ENCODE measurements at places on chromosomes 5 and 9. TPM values are rescaled to one million over a fixed set of nuclear protein-coding genes. Genes with fewer than 3 reads are reported as not detected.

PPP1R2B gene
- not detected for total RNA-seq

DNA sequence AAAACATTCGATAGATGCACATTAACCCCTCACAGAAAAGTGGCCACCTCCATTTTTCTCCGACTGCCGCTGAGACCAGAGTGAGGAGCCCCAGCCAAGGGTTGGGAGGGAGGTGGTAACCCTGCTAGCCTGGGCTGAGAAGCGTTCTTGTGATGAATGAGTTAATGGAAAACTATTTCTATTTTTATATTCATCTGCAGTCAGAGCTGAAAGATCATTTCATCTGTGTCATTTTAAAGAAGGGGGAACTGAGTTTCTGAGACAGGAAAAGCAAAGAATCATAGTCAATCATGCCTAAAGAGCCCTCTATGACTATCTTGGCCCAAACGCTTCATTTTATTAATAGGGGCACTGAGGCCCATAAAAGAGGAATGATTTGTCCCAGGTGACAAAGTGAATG lies 229.5 kb downstream of the PAPPA start:
- no peaks in the 10 kb centered on the region for H3K36me3 ChIP-seq
- DNase-seq: no peak
- H3K4me3 ChIP-seq: no peak overlapping the region
- H3K27me3 ChIP-seq: no peaks in the 10 kb centered on the region
- no peaks in the 10 kb centered on the region for H3K4me1 ChIP-seq
- H3K27ac ChIP-seq: no peak overlapping the region

DNA sequence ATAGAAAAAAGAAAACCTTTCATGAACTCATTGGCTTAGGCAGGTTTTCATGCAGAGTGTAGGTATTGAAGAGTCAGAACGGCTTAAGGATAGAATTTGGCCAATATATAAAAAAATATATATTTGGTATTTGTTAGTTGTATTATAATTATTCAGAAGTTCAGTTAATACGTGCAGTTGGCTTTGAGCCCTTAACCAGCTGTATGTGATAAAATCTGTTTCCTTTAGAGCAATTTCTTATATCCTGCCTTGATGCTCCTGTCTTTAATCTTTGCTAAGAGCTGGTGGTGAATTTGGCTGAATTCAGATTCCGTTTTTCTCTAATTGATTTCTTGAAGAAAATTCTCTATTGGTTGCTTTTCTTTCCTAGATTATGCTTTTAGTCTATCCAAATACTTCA lies 3.7 kb downstream of the ANXA1 start:
- no peak for DNase-seq
- no peak overlapping the region for H3K4me3 ChIP-seq
- H3K27ac ChIP-seq: no peak overlapping the region
- H3K27me3 ChIP-seq: no peaks in the 10 kb centered on the region

DNA sequence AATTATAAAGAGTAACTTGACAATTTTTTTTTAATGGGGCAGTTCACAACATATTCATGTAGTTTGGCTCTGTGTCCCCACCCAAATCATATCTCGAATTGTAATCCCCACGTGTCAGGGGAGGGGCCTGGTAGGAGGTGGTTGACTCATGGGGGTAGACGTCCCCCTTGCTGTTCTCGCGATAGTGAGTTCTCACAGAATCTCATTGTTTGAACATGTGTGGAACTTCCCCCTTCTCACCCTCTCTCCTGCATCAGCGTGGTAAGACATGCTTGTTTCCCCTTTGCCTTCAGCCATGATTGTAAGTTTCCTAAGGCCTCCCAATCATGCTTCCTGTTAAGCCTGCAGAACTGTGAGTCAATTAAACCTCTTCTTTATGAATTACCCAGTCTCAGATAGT lies 40.7 kb downstream of the FBXW11 start:
- no peaks in the 10 kb centered on the region for H3K36me3 ChIP-seq
- H3K4me3 ChIP-seq: no peak overlapping the region
- DNase-seq: no peak
- no peak overlapping the region for H3K27ac ChIP-seq
- H3K27me3 ChIP-seq: no peaks in the 10 kb centered on the region

GPR150 gene
- 0.13 TPM for total RNA-seq

SPINK5 gene
- total RNA-seq: 0.44 TPM

GRCh38 chr5:173497685-173498084 lies 118.8 kb downstream of the BOD1 start:
- no peaks in the 10 kb centered on the region for H3K27me3 ChIP-seq
- peaks cover 6% of the 10 kb centered on the region for H3K4me1 ChIP-seq
- no peak overlapping the region for H3K4me3 ChIP-seq
- no peak for DNase-seq
- no peak overlapping the region for H3K27ac ChIP-seq
- H3K36me3 ChIP-seq: no peaks in the 10 kb centered on the region

GRCh38 chr5:60710362-60710761 lies 10.4 kb upstream of the DEPDC1B start:
- H3K4me3 ChIP-seq: no peak overlapping the region
- H3K27ac ChIP-seq: no peak overlapping the region
- H3K4me1 ChIP-seq: no peaks in the 10 kb centered on the region
- no peaks in the 10 kb centered on the region for H3K36me3 ChIP-seq
- no peaks in the 10 kb centered on the region for H3K27me3 ChIP-seq

RASGRF2 gene
- 6.3 TPM for total RNA-seq

DNA sequence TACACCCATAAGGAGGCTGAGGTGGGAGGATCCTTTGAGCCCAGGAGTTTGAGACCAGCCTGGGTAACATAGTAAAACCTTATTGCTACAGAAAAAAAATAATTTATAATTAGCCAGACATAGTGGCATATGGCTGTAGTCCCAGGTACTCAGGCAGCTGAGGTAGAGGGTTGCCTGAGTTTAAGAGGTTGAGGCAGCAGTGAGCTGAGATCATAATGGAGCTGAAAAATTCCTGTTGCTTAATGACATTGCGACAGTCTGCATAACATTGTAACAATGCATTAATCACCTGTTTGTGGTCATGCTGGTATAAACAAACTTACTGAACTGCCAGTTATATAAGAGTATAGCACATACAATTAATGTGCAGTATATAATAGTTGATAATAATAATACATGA lies 214.2 kb downstream of the TRIM32 start:
- H3K4me1 ChIP-seq: no peaks in the 10 kb centered on the region
- no peak for DNase-seq
- no peak overlapping the region for H3K27ac ChIP-seq
- no peaks in the 10 kb centered on the region for H3K27me3 ChIP-seq
- no peaks in the 10 kb centered on the region for H3K36me3 ChIP-seq
- H3K4me3 ChIP-seq: no peak overlapping the region

SPATA6L gene
- 2.1 TPM for total RNA-seq

DNA sequence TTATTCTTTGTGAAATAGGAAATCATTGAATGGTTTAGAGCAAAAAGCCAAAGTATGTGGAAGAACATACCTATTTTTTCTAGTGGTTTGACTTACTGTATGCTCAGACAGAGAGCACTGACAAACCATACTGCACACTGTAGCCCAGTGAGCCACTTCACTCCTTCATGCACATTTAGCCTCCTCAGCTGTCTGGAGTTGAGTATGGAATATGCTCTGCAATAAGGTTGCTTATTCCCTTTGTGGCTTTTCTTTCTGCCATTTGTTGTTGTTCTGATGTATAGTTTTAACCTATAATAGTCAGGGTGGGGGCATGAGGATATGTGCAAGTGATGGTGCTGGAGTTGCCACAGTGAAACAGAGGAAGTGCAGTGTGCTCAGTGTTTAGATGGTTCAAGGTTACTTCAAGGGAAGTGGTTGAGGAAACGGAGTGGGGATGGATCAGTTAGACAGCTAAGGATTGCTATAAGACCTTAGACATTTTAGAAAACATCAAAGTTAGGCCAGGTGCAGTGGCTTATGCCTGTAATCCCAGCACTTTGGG lies 100.7 kb downstream of the CDC42SE2 start:
- H3K4me1 ChIP-seq: no peaks in the 10 kb centered on the region
- H3K27ac ChIP-seq: no peak overlapping the region
- H3K4me3 ChIP-seq: no peak overlapping the region
- H3K36me3 ChIP-seq: peaks cover 5% of the 10 kb centered on the region
- no peak for DNase-seq
- H3K27me3 ChIP-seq: no peaks in the 10 kb centered on the region

MIER3 gene
- total RNA-seq: 10.6 TPM

DNA sequence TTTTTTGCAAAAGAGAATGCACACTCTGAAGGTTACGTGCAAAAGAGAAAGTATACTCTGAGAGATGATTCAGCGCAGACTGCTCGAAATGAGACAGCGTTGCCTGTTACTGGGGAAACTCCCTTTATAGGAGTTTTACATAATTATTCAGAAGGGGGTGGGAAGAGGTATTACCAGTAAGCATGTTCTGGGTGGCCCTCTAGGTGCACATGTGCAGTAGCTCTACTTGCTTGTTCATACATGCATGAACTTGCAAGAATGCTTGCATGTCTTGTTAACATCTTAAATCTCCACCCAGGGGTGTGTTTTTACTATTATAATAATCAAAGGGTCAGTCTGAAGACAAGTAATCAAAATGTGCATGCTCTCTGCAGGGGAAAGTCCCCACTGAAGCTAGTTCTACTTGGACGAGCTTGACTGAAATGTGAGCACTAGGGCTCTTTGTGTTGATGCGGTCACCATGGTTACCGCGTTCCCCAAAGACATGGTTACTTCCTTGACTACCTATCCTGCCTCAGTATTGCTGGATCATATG lies 75.5 kb downstream of the SGCD start:
- DNase-seq: no peak
- H3K4me1 ChIP-seq: peaks cover 6% of the 10 kb centered on the region
- H3K4me3 ChIP-seq: no peak overlapping the region
- H3K36me3 ChIP-seq: no peaks in the 10 kb centered on the region

DNA sequence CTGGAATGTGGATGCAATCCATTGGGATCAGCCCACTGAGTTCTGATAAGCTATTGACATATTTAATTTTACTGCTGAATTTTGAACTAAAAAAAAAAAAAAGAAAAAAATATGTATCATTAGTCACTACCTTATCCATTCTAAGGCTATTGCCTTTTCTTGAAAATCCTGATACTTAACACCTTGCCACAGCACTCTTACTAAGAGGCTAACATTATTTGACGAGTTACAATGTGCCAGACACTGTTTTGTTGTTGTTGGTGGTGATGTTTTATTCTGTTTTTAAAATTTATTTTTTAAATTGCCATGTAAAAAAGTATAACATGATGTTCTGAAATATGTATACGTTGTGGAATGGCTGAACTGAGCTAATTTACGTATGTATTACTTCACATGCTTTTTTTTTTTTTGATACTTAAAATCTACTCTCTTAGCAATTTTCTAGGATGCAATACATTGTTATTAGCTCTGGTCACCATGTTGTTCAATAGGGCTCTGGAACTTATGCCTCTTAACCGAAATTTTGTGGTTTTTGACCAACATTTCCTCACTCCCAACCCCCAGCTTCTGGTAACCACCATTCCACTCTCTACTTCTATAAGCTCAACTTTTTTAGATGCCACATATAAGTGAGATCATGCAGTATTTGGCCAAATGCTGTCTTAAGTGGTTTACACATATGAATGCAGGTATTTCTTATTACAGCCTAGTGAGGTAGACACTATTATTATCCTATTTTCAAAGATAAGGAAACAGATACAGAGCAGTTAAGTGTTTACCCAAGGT lies 134.8 kb upstream of the PCA3 start:
- no peak for DNase-seq
- no peak overlapping the region for H3K4me3 ChIP-seq
- H3K27ac ChIP-seq: no peak overlapping the region
- no peaks in the 10 kb centered on the region for H3K4me1 ChIP-seq
- no peaks in the 10 kb centered on the region for H3K36me3 ChIP-seq

- DNase-seq: no peak
- no peaks in the 10 kb centered on the region for H3K36me3 ChIP-seq
- H3K4me3 ChIP-seq: no peak overlapping the region
- no peak overlapping the region for H3K27ac ChIP-seq
- no peaks in the 10 kb centered on the region for H3K4me1 ChIP-seq
Observed at GRCh38 chr5:63029891-63030290, 451.3 kb downstream of the LRRC70 start.

DNA sequence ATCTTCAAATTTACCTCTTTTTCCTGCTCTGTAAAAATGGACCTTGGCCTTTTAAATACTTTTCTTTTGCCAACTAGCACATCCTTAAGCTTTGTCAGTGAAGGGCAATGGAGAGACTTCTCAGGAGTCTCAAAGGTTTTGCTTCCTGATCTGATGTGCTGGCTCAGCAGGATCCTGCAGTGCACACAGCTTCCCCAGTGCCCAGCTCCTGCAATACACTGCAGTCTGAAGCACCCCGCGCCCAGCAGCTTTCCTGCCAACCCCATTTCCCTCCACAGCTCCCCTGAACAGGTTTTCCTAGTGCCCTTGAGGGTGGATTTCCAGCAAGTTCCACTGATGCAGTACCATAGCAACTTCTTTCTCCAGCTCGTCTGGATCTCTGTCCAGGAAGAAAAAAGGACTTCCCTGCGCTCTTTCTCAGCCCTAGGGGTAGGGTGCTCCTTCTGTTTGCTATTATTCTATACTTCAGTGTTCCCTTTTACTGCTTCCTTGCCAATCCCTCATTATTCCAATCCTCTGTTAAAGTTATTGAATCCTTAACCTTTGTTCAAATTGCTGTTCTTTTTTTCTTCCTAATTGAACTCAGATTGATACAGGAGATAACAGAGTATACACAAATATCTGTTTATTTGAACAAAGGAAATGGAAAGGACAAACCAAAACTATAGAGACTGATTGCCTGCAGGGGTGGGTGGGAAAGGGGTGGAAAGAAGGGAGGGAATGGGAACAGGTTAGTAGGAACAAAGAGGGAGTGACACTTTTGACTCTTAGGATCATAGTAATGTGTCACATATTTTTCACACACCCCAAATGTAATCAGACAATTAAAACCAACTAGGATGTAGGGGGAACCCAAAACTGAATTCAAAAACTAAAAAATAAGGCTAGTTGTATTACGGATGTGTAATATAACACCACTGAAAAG lies 8.5 kb downstream of the SNAPC3 start:
- H3K27me3 ChIP-seq: no peaks in the 10 kb centered on the region
- peaks cover 53% of the 10 kb centered on the region for H3K36me3 ChIP-seq
- H3K4me1 ChIP-seq: peaks cover 22% of the 10 kb centered on the region
- H3K27ac ChIP-seq: no peak overlapping the region
- no peak for DNase-seq

DNA sequence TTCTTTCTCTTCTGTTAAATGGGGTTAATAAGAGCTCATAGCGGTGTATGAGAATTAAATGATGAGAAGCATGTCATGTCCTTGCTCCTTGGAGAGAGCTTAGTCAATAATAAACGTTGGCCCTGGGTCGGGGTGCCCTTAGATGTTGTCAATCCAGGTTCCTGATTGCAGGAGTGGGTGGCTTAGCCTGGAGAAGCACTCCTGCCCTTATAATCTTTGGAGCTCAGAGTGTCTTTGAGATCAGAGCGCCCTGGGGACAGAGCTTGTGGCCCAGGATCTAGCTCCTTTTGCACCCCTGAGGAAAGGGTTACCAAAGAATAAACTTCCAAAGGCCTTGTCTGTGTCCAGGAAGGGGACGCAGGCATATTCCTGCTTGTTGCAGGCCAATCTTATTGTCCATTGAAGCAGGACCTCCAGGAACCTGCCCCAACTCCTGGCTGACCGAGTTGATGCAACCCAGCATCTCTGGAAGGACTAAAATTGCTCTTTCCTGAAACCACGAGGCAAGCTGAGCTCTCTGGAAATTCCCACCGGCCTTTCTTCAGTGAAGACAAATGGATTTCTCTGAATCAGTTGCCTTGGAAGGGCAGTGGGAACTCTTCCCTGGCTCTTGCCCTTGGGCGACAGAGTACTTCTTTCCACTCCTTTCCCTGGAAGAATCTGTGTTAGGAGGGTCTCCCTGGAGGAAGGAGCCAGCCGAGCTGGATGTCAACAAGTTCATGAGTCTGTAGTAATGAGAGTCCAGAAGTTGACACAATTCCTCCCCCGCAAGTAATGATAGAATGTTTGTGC lies 6.4 kb upstream of the AMBP start:
- H3K27ac ChIP-seq: no peak overlapping the region
- H3K27me3 ChIP-seq: no peaks in the 10 kb centered on the region
- no peak overlapping the region for H3K4me3 ChIP-seq
- no peaks in the 10 kb centered on the region for H3K36me3 ChIP-seq
- no peak for DNase-seq

FAM120AOS gene
- total RNA-seq: 36.6 TPM

Data from heart left ventricle (tissue), 16 donors.